ENCODE measurements at places on chromosomes 1 and 21. TPM values are rescaled to one million over a fixed set of nuclear protein-coding genes. Genes with fewer than 3 reads are reported as not detected.

The IQGAP3 gene
- total RNA-seq, result 43.1 TPM

The BARHL2 gene
- not detected for total RNA-seq

DNA sequence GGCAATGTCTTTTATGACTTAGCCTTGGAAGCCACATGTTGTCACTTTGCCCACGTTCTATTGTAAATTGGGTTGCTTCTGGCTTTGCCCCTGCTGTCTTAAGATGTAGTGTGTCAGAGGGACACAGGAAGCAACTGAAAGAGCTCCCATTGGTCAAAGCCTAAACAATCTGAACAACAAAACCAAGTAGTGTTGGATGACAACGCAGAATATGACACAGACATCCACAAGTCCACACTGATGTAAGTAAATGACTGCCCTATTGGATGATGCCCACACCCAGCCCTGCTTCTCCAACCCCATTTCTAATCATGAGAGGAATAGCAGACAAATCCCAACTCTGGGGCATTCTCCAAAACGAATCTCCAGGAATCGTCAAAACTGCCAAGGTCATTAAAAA is 50.7 kb downstream of the ELF3 start:
- no peak for DNase-seq

DNA sequence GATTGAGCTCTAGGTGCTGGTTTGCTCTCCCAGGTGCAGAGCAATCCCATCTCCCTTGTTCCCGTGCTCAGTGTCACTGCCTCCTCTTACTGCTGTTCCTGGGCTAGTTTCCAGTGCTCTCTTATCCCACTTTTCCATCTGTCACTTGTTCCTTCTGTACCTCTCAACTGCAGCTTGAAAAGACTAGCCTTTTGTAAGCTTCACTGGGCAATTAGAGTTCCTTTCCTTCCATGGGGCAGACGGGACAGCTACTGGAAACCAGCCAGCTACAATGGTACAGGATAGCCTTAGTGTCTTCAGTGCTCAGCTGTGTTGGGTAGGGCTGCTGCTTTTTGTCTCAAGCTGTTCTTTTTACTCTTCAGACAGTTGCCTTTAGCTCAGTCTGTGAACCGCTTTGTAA is 31.6 kb downstream of the AGT start:
- no peak for DNase-seq

- no peak for DNase-seq
Measured at GRCh38 chr1:87250336-87250735, 78.3 kb upstream of the LMO4 start.

DNA sequence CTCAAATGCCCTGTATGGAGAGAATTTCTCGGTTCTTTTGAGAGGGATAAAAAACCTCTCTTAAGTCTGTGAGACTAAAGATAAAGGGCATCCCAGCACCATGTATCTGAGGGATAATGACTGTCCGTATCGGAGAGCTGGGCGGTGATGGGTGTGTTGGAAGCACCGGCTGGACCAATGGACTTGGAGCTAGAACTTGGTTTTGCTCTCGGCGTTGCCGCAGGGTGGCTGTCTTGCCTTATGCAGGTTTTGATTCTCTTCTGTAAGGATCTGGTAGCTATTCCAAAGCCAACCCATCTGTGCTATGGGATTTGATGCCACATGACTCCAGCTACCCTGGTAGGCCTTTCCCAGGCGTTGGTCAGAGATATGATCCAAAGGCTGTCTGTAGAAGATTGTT is 348.8 kb downstream of the KIF26B start:
- DNase-seq, result no peak

DNA sequence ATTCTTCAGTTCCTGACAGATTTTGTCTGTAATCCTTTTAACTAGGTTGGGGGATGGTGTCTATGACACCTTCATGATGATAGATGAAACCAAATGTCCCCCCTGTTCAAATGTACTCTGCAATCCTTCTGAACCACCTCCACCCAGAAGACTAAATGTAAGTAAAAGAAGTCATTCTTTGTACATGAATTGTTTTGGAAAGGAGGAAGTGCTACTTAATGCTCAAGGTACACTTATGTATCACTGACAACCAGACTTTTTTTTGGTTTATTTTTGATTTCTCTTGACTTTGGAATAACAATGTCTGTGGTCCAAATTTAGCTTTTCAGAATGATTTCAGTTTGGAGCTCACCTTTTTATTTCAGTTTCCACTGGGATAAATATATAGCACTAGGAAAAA is 2.3 kb downstream of the DYRK3 start:
- DNase-seq, result no peak
